Thoracic aorta endothelial cell (primary cell): ENCODE measurements at places on chromosomes 12 and 14. TPM values are rescaled to one million over a fixed set of nuclear protein-coding genes. Genes with fewer than 3 reads are reported as not detected.

SLC11A2 gene
- total RNA-seq: 53.2 and 58.2 TPM in 2 replicates

MIP gene
- not detected in 2 replicates for total RNA-seq

SOX5 gene
- total RNA-seq: 1.3 and 3.2 TPM in 2 replicates

PRPH gene
- total RNA-seq: 0.14 and 0.27 TPM in 2 replicates

KLHL33 gene
- total RNA-seq: not detected in 2 replicates

KRT3 gene
- total RNA-seq: not detected in 2 replicates

PAX9 gene
- under 0.01 and 0.07 TPM in 2 replicates for total RNA-seq

PKP2 gene
- 5.1 and 8.7 TPM in 2 replicates for total RNA-seq

SERPINA12 gene
- total RNA-seq: not detected in 2 replicates

TAS2R10 gene
- total RNA-seq: 1.1 TPM in 2 replicates

GLT8D2 gene
- 2.2 and 2.8 TPM in 2 replicates for total RNA-seq

OVCH1 gene
- under 0.01 TPM in 2 replicates for total RNA-seq

GRIP1 gene
- total RNA-seq: 0.07 and 0.53 TPM in 2 replicates

OR10AD1 gene
- not detected in 2 replicates for total RNA-seq

ZNF891 gene
- 1.5 and 2.0 TPM in 2 replicates for total RNA-seq

PLEKHG7 gene
- not detected in 2 replicates for total RNA-seq
